ENCODE measurements at places on chromosomes 3 and 15.
A peak's percentile ranks its signal among the peaks of the same experiment; 100 is the strongest.

DNA sequence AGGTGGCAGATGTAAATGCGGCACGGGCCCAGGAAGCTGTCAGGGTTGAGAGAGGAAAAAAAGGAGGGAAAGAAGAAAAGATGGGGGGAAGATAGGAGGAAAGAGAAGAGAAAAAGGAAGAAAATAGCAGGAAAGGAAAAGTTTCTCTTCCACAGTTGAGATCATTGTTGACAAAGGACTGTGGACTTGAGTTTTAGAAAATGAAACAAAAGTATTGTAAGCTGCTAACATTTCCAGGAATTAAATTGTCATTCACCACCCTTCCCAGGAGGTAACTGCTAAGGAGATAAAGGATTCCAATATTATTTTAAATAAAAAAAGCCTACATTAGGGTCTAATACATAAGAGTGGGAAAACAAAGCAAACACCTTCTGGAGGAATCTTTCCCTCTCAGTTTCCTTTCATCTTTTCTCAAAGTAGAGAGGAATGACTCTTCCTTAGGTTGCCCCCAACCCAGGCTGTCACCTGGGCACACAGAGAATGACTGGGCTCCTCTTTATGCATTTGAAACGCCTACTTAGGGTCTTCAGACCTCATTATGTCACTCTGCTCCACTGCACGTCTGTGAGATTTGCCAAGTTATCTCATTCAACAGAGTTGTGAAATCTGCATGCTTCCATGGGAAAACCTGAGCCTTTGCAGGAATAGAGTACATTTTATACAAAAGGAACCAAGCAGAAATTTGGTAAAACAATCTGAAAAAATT lies 194.0 kb downstream of the TNIK start:
- no peak overlapping the region for H3K27ac ChIP-seq
- no peaks in the 10 kb centered on the region for H3K36me3 ChIP-seq
- no peaks in the 10 kb centered on the region for H3K4me1 ChIP-seq
- no peak overlapping the region for H3K4me3 ChIP-seq
- DNase-seq = no peak

- H3K27ac ChIP-seq = no peak overlapping the region
- H3K36me3 ChIP-seq = no peaks in the 10 kb centered on the region
- no peak for DNase-seq
- no peak overlapping the region for H3K4me3 ChIP-seq
Observed at GRCh38 chr15:31510057-31510456, 183.4 kb downstream of the KLF13 start.

- H3K27ac ChIP-seq = no peak overlapping the region
- no peaks in the 10 kb centered on the region for H3K4me1 ChIP-seq
- H3K4me3 ChIP-seq = no peak overlapping the region
- H3K27me3 ChIP-seq = no peaks in the 10 kb centered on the region
- DNase-seq = no peak
Observed at GRCh38 chr15:77688693-77689092, 56.0 kb upstream of the LINGO1 start.

- DNase-seq = no peak
- H3K27me3 ChIP-seq = no peaks in the 10 kb centered on the region
- no peaks in the 10 kb centered on the region for H3K4me1 ChIP-seq
- no peaks in the 10 kb centered on the region for H3K36me3 ChIP-seq
- H3K27ac ChIP-seq = peak overlapping the region; percentile 53
- no peak overlapping the region for H3K4me3 ChIP-seq
Observed at GRCh38 chr3:4340411-4341335, 37.5 kb downstream of the SETMAR start.

GRCh38 chr3:119642746-119643473 lies 17.5 kb downstream of the POPDC2 start:
- DNase-seq = no peak
- H3K36me3 ChIP-seq = no peaks in the 10 kb centered on the region
- no peaks in the 10 kb centered on the region for H3K27me3 ChIP-seq
- no peak overlapping the region for H3K4me3 ChIP-seq

DNA sequence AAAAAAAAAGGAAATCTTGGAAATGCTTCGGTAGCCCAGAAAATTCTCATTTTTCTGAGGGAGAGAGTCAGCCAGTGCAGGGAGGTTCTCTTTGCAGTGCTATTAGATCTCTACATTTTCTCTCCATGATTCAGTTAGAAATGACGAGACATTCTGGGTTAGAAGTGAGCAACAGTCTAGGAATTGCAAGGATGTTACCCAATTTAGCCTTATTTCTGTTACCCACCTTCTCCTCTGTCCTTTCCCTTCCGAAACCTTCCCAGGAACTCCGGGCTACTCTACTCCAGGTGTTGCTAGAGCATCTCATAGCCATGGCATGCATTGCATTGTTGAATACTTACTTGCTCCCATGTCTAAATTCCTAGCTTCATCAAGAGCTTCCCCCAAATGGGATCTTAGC lies 106.8 kb downstream of the EDEM1 start:
- no peaks in the 10 kb centered on the region for H3K36me3 ChIP-seq
- H3K27me3 ChIP-seq = no peaks in the 10 kb centered on the region
- no peak overlapping the region for H3K27ac ChIP-seq
- DNase-seq = no peak
- H3K4me3 ChIP-seq = no peak overlapping the region

GRCh38 chr3:164641071-164641470 lies 437.2 kb downstream of the SI start:
- no peak overlapping the region for H3K27ac ChIP-seq
- no peaks in the 10 kb centered on the region for H3K36me3 ChIP-seq
- no peaks in the 10 kb centered on the region for H3K4me1 ChIP-seq
- no peak overlapping the region for H3K4me3 ChIP-seq
- no peak for DNase-seq

DNA sequence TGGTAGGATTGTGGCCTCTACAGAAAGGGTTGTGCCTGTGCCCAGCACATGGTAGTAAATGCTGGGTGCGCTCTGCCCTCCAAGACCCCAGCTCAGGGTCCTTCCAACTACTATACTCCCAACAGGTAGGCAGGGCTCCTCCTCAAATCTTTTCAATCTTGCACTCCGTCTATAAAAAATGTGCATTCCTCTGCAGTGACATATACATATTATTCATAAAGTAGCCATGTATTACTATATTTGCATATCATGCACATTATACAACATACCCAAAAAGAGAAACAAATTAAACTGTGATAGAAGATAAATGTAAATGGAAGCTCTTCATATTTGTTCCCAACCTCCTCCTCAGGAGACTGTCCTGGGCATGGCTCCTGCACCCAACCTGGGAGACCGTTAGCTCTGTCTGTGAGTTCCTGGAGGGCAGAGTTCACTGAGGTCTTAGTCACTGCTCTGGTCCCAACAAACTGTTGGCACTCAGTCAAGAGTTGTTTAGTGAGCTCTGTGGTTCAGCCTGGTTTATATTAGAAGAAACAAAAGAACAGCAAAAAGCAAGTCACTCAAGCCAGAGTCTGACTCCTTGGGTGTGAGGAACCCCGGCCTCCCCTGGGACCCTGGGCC lies 47.7 kb upstream of the GRIP2 start:
- no peaks in the 10 kb centered on the region for H3K4me1 ChIP-seq
- H3K27me3 ChIP-seq = no peaks in the 10 kb centered on the region
- H3K36me3 ChIP-seq = no peaks in the 10 kb centered on the region
- no peak overlapping the region for H3K4me3 ChIP-seq

DNA sequence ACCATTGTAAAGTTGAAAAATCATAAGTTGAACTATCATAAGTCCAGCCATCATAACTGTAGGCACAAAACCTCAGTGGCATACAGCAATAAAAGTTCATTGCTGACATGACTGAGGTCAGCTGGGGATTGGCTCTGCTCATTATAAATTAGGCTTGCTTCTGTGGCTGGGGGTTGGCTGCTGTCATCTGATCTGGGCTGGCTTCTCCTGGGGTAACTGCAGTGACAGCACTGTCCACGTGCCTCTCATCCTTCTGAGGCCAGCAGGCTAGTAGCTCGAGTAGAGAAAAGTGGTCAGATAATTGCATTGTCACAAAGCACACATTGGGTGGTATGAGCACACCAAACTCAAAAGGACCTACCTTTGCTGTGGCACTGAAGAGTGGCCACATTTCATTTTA lies 31.3 kb downstream of the CMTM7 start:
- H3K4me1 ChIP-seq = peaks cover 6% of the 10 kb centered on the region
- DNase-seq = no peak
- H3K4me3 ChIP-seq = no peak overlapping the region
- no peaks in the 10 kb centered on the region for H3K27me3 ChIP-seq
- H3K27ac ChIP-seq = no peak overlapping the region

DNA sequence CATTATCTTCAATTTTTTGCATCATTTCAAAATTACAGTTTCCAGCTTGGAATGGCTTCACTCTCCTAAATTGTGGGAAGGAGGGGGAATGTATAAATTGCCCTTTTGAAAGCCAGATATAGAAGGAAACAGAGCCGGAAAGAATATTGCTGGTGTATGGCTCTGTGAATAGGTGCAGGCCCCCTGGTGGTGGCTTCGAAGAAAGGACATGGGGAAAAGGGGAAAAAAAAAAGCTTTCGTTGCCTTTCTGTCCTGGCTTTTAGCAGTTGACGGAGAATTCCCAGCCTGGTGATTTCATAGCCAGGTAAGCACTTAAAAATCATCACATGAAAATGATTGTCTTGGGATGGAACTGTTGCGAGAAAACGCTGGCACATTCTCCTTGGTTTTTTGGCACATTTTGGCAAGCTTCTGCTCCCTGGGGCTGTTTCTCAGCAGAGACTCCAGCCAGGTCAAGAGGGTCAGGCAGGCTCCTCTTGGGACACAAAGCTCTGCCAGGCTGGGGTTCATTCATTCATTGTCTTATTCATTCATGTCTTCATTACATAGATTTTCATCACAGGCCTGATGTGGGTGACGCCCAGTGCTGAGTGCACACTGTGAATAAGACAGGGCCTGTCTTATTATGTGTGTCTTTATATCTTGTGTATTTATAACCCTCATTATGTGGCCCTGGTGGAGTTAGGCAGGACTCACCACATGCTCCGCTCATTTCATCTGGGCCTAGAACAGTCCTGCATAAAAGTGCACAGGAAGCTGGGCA lies 300.0 kb upstream of the TPM1 start:
- H3K4me3 ChIP-seq = no peak overlapping the region
- no peaks in the 10 kb centered on the region for H3K4me1 ChIP-seq
- peak overlapping the region; percentile 40 for H3K27ac ChIP-seq
- no peaks in the 10 kb centered on the region for H3K27me3 ChIP-seq
- H3K36me3 ChIP-seq = no peaks in the 10 kb centered on the region
- peak; percentile 19 for DNase-seq

- no peaks in the 10 kb centered on the region for H3K27me3 ChIP-seq
- no peak overlapping the region for H3K27ac ChIP-seq
- H3K36me3 ChIP-seq = no peaks in the 10 kb centered on the region
- DNase-seq = peak; percentile 16
- H3K4me3 ChIP-seq = no peak overlapping the region
Observed at GRCh38 chr3:196707566-196707965, 4.5 kb downstream of the CEP19 start.

- no peaks in the 10 kb centered on the region for H3K27me3 ChIP-seq
- no peaks in the 10 kb centered on the region for H3K36me3 ChIP-seq
- H3K27ac ChIP-seq = peak overlapping the region; percentile 30
- H3K4me1 ChIP-seq = peaks cover 18% of the 10 kb centered on the region
- no peak for DNase-seq
- no peak overlapping the region for H3K4me3 ChIP-seq
Observed at GRCh38 chr3:186986406-186986805, 56.1 kb downstream of the ST6GAL1 start.

GRCh38 chr15:94327356-94327936 lies 96.1 kb downstream of the MCTP2 start:
- H3K27ac ChIP-seq = no peak overlapping the region
- H3K36me3 ChIP-seq = no peaks in the 10 kb centered on the region
- H3K27me3 ChIP-seq = no peaks in the 10 kb centered on the region
- no peak overlapping the region for H3K4me3 ChIP-seq

DNA sequence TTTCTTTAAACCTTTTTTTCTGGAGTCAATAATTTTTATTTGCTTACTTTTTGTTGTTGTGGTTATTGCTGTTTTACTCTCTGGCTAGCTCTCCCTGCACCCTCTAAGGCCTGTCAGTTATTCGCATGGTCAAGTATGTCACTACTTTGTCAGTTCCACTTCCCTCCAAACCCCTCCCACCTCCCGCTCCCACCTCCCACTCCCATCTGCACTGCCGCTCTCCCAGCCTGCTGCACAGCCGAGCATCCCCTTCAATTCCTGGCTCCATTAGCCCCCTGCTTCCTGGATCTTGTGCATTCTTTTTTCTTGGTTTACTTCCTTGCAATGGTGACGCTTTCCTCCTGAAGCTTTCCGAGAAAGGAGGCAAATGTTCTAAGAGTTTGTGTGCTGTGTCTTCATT lies 218.0 kb downstream of the XXYLT1 start:
- no peak overlapping the region for H3K27ac ChIP-seq
- no peak overlapping the region for H3K4me3 ChIP-seq
- H3K27me3 ChIP-seq = no peaks in the 10 kb centered on the region
- no peak for DNase-seq

DNA sequence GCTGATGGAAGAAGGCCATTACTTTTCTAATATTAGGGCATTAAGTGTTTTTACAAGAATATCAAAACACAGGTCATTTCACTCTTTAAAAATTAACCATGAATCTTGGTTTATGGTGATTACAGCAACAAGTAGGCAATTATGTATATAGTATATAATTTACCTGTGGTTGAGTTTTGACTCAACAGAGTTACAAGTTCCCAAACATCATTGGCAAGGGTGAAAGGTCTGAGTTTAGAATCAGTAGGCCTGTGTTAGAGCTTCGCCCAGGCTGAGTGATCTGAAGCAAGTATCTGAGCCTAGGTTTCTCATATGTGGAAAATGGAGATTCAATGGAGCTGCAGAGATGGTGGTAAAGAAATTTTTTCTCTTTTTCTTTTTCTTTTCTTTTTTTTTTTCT lies 25.1 kb upstream of the LPP start:
- H3K27me3 ChIP-seq = no peaks in the 10 kb centered on the region
- H3K4me1 ChIP-seq = no peaks in the 10 kb centered on the region
- no peak for DNase-seq

- H3K4me3 ChIP-seq = no peak overlapping the region
- H3K4me1 ChIP-seq = no peaks in the 10 kb centered on the region
- no peak overlapping the region for H3K27ac ChIP-seq
- H3K36me3 ChIP-seq = no peaks in the 10 kb centered on the region
- no peaks in the 10 kb centered on the region for H3K27me3 ChIP-seq
Observed at GRCh38 chr3:31760654-31761053, 220.4 kb downstream of the OSBPL10 start.

GRCh38 chr3:54792584-54792983 lies 135.3 kb downstream of the LRTM1 start:
- H3K27me3 ChIP-seq = no peaks in the 10 kb centered on the region
- H3K4me1 ChIP-seq = no peaks in the 10 kb centered on the region
- H3K4me3 ChIP-seq = no peak overlapping the region
- no peak overlapping the region for H3K27ac ChIP-seq
- no peak for DNase-seq
